ENCODE measurements at places on chromosomes 12 and 14. TPM values are rescaled to one million over a fixed set of nuclear protein-coding genes. Genes with fewer than 3 reads are reported as not detected.
A peak's percentile ranks its signal among the peaks of the same experiment; 100 is the strongest.

CELA1 gene
- not detected for total RNA-seq

DNA sequence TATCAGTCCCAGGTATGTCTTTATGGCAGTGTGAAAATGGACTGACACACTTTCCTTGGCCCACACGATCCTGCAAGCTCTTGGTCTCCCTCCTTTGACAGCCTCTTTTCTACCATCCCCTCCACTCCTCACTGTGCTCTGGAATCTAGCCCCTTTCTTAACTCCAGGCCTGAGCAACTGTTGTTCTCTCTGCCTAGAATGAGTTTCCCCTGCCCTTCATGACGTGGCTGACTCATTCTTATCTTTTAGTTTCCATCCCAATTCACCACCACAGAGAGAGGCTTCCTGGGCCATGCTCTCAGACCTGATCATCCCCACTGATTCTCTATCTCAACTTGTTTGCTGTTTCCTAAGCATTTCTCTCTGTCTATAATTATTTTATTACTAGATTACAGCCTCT is 157.4 kb upstream of the HMGA2 start:
- no peaks in the 10 kb centered on the region for H3K36me3 ChIP-seq
- DNase-seq: no peak
- no peaks in the 10 kb centered on the region for H3K4me1 ChIP-seq
- H3K4me3 ChIP-seq: no peak overlapping the region

ZC2HC1C gene
- total RNA-seq: 5.9 TPM

DNA sequence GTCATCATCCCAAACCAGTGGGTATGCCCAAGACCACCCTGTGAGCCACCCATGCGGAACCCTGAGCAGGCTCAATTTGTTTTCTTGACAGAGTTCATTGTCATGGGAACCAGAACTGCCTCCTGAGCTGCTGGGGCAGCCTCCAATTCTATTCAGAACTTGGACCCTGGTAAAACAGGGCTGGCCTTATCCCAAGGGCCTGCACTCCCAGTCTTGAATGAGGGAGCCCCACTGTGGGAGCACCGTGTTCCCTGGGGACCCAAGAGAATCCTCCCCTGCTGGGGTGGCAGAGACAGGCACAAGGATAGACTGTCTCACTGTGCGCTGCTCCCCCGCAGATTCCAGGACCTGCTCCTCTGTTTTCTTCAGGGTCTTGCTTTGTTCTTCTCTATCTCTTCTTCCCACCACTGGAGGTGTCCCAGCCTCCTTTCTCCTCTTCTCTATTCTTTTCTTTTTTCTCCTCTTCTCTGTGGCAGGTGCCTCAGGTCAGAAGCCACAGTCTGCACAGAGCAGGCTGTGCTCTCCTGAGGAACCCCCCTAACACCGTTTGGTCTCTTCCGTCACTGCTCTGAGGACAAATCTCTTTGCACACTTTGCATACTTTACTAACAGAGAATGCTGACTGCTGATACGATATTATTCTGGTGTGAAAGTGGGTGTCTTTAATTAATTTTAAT is 31.2 kb upstream of the CHPT1 start:
- no peaks in the 10 kb centered on the region for H3K4me1 ChIP-seq
- H3K27ac ChIP-seq: no peak overlapping the region
- H3K36me3 ChIP-seq: no peaks in the 10 kb centered on the region
- no peak overlapping the region for H3K4me3 ChIP-seq
- H3K27me3 ChIP-seq: no peaks in the 10 kb centered on the region

GRCh38 chr14:101500061-101500460 is 61.2 kb upstream of the DIO3 start:
- no peaks in the 10 kb centered on the region for H3K36me3 ChIP-seq
- H3K27ac ChIP-seq: no peak overlapping the region
- no peak for DNase-seq
- peaks cover 53% of the 10 kb centered on the region for H3K27me3 ChIP-seq

DNA sequence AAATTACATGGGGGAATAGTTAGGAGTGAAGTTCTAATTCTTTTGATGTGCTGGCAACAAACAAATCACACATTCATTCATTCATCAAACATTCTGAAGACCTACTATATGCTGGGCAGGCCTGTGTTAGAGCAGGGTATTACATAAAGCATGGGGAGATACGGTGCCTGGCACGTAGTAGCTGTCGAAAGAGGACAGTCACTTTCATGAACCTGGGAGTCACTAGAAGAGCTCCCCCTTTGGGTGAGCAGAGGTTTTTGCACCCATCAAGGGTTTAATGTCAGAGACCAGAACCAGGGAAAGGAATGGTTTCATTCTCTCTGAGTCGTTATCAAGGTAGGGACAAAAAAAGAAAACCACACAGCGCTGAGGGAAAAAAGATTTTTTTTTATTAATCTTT is 10.0 kb downstream of the LHX5 start:
- H3K36me3 ChIP-seq: no peaks in the 10 kb centered on the region
- H3K4me3 ChIP-seq: no peak overlapping the region
- peaks cover 87% of the 10 kb centered on the region for H3K27me3 ChIP-seq

- no peaks in the 10 kb centered on the region for H3K27me3 ChIP-seq
- no peak for DNase-seq
- peaks cover 34% of the 10 kb centered on the region for H3K4me1 ChIP-seq
- H3K4me3 ChIP-seq: no peak overlapping the region
Measured at GRCh38 chr12:19190292-19191031, 60.9 kb downstream of the PLEKHA5 start.

GRCh38 chr12:91275321-91275720 is 92.7 kb upstream of the DCN start:
- no peaks in the 10 kb centered on the region for H3K36me3 ChIP-seq
- no peak for DNase-seq
- H3K4me3 ChIP-seq: no peak overlapping the region
- peaks cover 18% of the 10 kb centered on the region for H3K4me1 ChIP-seq
- H3K27me3 ChIP-seq: no peaks in the 10 kb centered on the region

- no peak overlapping the region for H3K4me3 ChIP-seq
- no peak for DNase-seq
- peaks cover 8% of the 10 kb centered on the region for H3K4me1 ChIP-seq
- no peaks in the 10 kb centered on the region for H3K36me3 ChIP-seq
- no peak overlapping the region for H3K27ac ChIP-seq
Measured at GRCh38 chr12:43293396-43293795, 258.6 kb downstream of the ADAMTS20 start.

- peaks cover 75% of the 10 kb centered on the region for H3K4me1 ChIP-seq
- DNase-seq: no peak
- no peaks in the 10 kb centered on the region for H3K36me3 ChIP-seq
- no peaks in the 10 kb centered on the region for H3K27me3 ChIP-seq
- H3K27ac ChIP-seq: peak overlapping the region; percentile 84
- H3K4me3 ChIP-seq: no peak overlapping the region
Measured at GRCh38 chr14:50038398-50039119, 77.8 kb downstream of the VCPKMT start.

DNA sequence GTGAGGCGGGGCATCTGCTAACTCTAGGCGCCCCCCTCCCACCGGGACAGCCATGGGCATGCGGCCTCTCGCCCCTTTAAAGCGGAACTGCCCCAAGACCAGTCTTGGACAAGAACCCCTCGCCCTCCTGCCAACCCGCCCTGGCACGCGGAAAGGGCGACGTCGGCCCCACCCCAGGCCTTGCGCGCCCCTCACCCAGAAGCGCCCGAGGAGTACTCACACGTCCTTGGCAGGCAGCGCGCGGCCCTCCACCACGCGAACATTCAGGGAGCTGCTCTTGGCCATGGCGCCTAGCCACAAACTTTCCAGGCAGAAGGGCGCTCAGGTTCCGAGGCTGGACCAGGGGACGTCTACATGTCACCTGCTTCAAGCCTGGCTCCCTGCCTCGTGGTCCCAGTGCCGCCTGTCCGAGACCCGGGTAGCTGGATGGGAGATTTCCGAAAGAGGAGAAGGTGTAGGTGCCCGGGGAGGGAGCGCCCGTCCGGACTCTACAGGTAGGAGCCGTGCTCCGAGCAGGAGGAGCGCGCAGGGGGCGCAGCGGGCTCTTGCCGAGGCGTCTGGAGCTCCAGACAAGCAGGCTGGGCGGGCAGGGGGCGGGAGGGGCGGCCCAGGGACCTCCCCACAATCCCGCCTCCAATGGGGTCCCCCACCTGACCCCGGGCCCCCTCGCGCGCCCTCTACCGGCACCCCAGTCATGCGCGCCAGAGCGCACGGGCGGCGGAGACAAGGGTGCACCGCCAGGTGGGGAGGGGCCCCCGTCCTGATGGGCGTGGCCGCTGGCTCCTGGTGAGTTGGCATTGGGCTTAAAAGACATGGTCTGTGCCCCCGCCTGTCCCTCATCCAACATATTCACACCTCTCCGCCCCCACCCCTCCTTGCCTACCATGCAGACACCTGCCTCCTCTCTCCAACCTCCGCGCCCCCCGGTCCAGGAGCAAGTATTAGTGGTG is at the start of gene RASAL1:
Gene RASAL1 (minus strand): TSS at position 584 of the 950 bp plus-strand sequence. CDS start 299 bp downstream, at position 285.
- H3K27ac ChIP-seq: peak within 1 kb of the TSS; percentile 73
- no peaks in the 10 kb centered on the region for H3K36me3 ChIP-seq
- peaks cover 15% of the 10 kb centered on the region for H3K4me1 ChIP-seq
- H3K27me3 ChIP-seq: peaks cover 37% of the 10 kb centered on the region
- DNase-seq: no peak

GCH1 gene
- 9.5 TPM for total RNA-seq

NPAS3 gene
- not detected for total RNA-seq

PPFIA2 gene
- total RNA-seq: not detected

DNA sequence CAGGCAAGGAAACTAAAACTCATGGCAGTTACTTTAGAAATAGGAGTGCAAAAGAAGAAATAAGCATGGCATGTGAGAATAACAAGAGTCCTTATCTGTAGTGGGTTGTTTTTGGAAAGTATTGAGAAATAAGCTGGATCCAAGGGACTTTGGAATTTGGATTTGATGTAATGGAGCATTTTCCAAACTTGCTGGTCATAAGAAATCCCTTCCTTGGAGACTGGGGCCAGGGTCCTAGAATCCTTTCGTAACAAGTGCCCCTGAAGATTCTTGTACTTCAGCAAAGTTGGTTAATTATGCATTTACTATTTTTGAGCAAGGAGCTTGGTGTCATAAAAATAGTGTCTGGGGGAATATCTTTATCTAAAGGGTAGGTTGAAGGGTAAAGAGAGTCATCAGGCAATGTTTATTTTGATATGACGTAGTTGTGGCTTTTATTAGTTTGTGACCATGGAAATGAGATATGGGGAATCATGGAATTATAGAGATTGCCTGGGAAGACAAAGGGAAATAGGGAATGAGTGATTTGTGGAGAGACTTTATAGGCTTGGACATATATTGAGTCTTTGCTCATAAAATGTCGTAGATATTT is 53.9 kb downstream of the WNK1 start:
- H3K27me3 ChIP-seq: no peaks in the 10 kb centered on the region
- no peak overlapping the region for H3K27ac ChIP-seq
- peaks cover 47% of the 10 kb centered on the region for H3K4me1 ChIP-seq

CIROP gene
- not detected for total RNA-seq

DNA sequence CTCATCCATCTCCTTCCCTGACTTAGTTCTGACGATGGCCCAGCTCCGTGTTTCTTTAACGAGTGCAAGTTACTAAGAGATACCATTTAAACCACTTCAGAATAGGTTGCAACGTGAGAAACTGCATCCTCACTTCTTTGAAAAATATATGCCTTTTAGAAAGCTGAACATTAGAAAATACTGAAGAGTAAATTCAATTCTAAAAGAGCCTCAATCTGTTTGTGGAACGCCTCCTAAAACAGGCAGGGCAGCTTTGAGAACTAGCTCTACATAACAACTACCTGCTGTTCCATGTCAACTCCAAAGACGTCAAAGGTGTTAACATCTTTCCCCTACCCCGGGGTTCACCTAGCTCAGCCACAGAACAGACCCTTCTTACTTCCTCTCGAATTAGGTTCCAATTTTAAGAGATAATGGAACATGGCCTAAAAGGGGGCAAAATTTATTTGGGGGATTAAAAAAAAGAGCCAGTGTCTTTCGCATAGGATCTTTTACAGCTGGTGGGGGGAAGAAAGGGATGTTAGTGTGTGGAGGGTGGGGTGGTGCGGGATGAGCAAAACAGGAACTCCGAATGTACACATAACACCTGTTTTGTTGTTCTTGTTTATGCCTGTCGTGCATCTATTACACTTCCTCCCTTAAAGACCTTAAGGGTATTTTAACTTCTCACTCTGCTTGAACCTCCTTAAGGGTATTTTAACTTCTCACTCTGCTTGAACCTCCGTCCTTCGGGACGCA is 3.3 kb downstream of the BHLHE41 start:
- H3K27me3 ChIP-seq: no peaks in the 10 kb centered on the region
- no peak for DNase-seq
- peak overlapping the region; percentile 87 for H3K27ac ChIP-seq
- no peaks in the 10 kb centered on the region for H3K36me3 ChIP-seq

- H3K27ac ChIP-seq: no peak overlapping the region
- H3K4me1 ChIP-seq: no peaks in the 10 kb centered on the region
- DNase-seq: no peak
- H3K4me3 ChIP-seq: no peak overlapping the region
- H3K36me3 ChIP-seq: no peaks in the 10 kb centered on the region
Measured at GRCh38 chr14:67480011-67480410, 8.5 kb downstream of the TMEM229B start.

TNFAIP2 gene
- 11.9 TPM for total RNA-seq

DNA sequence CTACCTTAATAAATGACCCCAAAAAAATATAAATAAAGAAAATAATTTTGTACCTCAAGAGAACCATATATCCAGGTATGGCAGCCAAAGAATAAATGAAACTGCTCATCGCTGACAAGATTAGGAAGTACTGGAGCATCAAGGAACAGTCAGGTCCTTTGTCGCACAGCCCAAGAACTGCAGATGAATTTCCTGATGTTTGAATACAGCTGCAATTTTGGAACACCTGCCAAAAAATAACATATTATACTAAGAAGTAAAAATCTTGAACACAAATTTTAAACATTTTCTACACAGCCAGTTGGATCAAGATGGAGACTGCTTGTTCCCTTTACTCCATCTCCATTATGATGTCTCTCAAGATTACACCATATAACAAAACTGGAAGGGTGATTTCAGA is 42.6 kb downstream of the SLCO1A2 start:
- H3K27me3 ChIP-seq: no peaks in the 10 kb centered on the region
- no peak overlapping the region for H3K4me3 ChIP-seq
- H3K4me1 ChIP-seq: peaks cover 2% of the 10 kb centered on the region
- no peak for DNase-seq
- no peak overlapping the region for H3K27ac ChIP-seq

GRCh38 chr12:48978741-48979601 is 849 bp downstream of the WNT1 start:
- DNase-seq: no peak
- H3K27ac ChIP-seq: no peak overlapping the region
- H3K4me3 ChIP-seq: peak overlapping the region; percentile 50
- H3K4me1 ChIP-seq: peaks cover 41% of the 10 kb centered on the region

BATF gene
- total RNA-seq: 4.2 TPM

KRT7 gene
- 176 TPM for total RNA-seq

RNASE1 gene
- 40.5 TPM for total RNA-seq

DNA sequence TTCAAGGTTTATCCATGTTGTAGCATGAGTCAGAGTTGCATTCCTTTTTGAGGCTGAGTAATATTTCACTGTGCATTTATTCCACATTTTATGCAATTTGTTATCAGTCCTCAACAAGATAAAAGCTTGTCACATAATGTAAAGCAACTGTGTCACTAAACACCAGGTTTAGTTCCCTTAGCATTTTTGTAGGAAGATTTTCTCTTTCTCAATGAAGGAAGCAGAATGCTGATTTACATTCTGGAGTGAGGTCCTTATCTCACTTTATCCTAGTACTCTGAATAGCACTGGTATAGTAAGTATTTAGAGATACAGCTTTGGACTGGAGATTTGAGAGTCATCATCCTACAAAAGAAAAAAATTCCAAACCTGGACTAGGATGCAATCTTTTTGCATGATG is 9.8 kb upstream of the EXD2 start:
- no peaks in the 10 kb centered on the region for H3K27me3 ChIP-seq
- no peaks in the 10 kb centered on the region for H3K36me3 ChIP-seq
- no peak overlapping the region for H3K27ac ChIP-seq
- no peaks in the 10 kb centered on the region for H3K4me1 ChIP-seq
- no peak for DNase-seq

GRCh38 chr14:83164591-83164990 is 1630.9 kb upstream of the SEL1L start:
- H3K36me3 ChIP-seq: no peaks in the 10 kb centered on the region
- H3K27ac ChIP-seq: no peak overlapping the region
- H3K4me3 ChIP-seq: no peak overlapping the region
- H3K4me1 ChIP-seq: peaks cover 7% of the 10 kb centered on the region
- DNase-seq: no peak

All from suprapubic skin (tissue), 4 donors.